Stimulated activated CD4-positive, alpha-beta T cell treated with anti-CD3 and anti-CD28 coated beads, Interleukin-15, amount 100 ng/mL, for 24 hours (primary cell): ENCODE measurements at places on chromosomes 4 and X.
A peak's percentile ranks its signal among the peaks of the same experiment; 100 is the strongest.

- no peak for DNase-seq
Observed at GRCh38 chrX:53685711-53686110, 808 bp downstream of the HUWE1 start.

- no peak for DNase-seq
Observed at GRCh38 chr4:8217871-8218270, 18.8 kb downstream of the SH3TC1 start.

DNA sequence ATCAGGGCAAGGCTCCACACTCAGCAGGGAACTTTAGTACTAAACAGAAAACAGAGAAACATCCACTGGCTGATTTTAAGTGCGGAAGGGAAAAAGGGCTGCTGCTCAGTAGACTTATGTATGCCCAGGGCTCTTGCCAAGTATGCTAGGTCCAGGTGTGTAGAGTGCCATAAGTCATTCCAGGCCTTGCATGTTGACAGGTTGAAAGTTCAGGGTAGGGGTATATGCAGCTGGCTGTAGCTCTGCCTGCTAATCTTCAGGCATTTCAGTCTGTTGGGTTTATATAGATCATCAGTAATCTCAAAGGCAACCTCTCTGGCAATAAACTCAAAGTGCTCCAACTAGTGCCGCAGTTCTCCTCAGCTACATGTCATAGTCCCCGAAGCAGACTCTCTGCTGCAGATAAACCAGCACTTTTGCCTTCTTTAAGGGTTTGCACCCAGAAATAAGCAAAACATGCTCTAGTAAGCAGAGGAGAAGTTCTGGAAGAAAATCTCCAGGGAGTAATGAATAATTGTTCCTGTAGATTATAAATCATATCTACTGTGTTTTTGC, 134.9 kb upstream of the GRIA3 start:
- no peak for DNase-seq

DNA sequence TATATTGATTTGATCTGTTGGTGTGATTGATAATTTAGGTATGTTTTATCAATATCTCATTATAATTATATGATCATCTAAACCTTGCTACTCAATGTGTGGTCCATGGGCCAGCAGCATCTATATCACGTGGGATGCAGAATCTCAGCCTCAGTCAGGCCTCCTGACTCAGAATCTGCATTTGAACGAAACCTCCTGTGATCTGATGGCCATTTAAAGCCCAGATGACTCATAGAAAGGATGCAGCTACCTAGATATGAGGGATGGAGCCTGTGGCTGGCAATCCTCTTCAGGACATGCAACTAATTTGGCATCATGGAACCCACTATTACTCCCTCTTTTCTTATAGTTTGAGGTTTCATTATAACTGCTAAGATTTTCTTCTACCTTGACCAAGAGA, 11.3 kb upstream of the CHRNA9 start:
- no peak for DNase-seq

- DNase-seq, result peak; percentile 25
Observed at GRCh38 chr4:3009422-3009821, 46.1 kb downstream of the GRK4 start.

DNA sequence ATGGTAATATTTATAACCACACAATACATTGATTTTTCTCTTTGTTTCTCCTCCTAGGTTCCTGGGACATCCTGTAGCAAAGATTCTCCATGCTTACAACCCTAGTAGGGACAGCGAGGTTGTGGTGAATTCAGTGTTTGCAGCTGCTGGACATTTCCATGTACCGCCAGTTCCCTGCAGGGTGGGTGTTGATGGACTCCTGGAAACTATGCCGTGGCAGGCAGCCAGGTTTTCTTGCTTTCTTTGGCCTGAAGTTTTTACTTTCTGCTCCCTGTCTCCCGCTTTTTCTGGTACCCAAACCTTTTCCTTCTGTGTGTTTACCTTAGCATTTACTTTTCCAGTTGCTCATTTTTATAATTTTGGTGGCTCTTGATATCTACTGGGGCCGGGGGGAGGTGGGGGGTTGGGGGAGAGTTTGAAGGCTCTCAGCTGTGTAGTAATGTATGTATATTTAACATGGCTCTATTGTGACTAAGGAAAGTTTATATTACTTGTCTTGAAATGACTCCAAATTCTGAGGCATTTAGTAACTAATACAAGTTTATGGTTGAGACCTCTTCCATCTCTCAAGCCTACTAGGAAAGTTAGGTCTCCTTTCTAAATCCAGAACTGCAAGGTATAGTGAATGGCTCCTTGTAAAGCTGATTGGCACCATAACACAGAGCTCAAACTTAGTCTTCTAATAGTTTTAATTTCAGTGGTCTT, 89.7 kb downstream of the TMEM131L start:
- no peak for DNase-seq

- DNase-seq, result no peak
Observed at GRCh38 chr4:84901740-84902281, 64.7 kb downstream of the WDFY3 start.

DNA sequence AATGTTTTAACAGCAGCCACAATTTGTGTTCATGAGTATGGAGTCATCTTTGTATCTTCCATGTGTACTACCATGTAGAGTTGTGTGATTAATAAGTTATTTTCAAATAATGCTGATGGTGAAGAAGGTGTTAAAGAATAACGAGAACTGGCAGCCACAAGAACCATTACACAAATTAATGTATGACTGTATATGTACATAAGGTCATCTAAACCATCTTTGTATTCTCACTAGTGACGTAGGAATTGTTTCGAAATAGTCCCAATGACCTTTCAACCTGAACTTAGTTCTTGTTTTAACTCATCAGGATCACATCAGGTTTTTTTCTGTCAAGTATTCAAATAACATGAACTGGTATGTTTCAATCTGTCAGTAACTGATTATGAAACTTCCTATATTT, 48.3 kb upstream of the NOCT start:
- DNase-seq, result no peak

- no peak for DNase-seq
Observed at GRCh38 chr4:90137555-90137954, 10.4 kb downstream of the CCSER1 start.

DNA sequence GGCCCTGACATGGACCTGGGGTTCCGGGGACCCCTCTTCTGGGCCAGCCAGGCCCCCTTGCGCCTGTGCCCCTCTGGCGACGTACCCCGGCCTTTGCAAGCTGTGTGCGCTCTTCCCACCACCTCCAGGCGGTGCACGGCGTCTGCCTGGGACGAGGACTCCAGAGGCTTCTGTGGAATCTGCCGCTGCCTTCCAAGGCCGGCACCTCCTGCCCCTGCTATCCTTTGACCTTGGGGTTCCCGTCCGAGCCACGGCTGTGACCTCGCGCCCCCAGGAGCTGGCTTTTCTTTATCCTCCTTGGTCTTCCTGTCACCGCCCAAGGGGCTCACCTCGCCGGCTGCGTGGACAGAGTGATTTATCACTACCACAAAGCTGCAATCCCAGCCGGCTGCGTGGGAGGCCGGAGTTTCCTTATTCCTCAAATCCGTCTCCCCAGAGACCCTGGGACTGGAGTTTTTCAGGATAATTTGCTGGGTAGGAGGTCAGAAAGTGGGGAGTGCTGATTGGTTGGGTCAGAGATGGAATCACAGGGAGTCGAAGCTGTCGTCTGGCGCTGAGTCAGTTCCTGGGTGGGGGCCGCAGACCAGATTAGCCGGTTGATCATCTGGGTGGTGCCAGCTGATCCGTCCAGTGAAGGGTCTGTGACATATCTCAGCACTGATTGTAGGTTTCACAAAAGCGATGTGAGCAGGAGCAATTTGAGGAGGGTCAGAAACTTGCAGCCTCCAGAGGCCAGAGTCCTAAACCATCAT, 19.8 kb upstream of the PLCXD1 start:
- no peak for DNase-seq

- DNase-seq, result no peak
Observed at GRCh38 chrX:108704839-108705238, 31.5 kb downstream of the IRS4 start.

DNA sequence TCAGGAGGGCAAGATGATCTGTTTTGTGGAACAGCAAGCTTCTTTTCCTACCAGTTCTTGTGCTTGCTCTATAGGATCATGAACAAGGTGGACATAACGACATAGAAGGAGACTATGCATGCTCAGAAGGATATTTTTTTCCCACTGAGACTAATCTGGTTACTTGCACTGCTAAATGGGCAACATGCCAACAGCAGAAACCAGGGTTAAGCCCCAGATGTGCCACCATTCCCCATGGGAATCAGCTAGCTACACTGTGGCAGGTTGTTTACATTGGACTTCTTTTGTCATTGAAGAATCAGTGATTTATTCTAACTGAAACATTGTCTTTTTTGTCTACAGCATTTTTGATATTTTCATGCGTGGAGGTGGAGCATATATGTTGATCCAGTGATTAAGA, 165.6 kb downstream of the C4orf33 start:
- DNase-seq, result no peak

DNA sequence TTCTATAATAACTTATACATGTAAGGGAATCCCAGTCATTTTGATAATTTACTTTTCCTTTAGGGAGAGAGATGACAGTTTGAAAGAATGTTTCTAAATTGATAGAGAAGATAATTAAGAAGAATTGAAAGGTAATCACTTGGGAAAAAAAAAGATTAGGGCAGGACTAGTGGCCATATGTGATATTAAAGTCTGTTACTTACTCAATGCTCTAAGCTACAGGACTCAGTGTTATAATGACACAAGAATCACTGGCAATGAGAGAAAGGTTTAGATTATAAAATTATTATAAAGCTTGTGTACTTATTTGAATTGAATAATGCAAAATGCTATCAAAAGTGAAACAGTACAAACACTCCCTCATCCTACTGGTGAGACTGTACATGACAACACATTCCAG, 265.3 kb downstream of the BANK1 start:
- no peak for DNase-seq

DNA sequence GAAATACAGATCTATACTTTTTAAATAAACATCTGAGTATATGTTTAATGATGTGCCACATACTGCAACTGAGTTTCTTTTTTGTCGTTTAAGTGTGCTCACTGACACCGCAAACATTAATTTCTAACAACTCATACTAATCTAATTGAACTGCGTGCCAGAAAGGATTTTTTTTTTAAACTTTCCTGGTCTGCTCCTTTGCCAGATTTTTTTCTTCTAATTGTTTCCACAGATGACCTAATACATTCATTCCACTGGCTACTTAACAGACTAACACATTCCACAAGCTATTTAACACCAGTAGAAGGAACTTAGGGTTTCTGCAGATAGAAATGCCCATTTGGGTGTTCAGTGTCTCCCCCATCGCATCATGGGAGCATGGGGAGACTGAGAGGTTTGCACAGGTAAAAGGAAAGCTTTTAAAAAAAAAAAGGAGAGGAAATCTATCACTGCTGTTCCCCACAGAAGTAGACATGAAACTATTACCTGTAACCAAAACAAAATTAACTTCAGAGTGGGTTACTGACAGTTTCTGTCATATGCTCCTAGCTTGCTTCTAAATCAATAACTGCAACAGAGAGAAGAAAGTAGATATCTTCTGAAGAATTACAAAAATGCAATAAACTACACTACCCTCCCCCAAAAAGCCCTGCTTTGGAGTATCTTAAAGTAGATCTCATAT, 31.6 kb downstream of the SH3KBP1 start:
- no peak for DNase-seq

- no peak for DNase-seq
Observed at GRCh38 chr4:170090352-170091052, 746 bp upstream of the AADAT start.

GRCh38 chr4:25524663-25525062, 131.0 kb upstream of the SLC34A2 start:
- no peak for DNase-seq

DNA sequence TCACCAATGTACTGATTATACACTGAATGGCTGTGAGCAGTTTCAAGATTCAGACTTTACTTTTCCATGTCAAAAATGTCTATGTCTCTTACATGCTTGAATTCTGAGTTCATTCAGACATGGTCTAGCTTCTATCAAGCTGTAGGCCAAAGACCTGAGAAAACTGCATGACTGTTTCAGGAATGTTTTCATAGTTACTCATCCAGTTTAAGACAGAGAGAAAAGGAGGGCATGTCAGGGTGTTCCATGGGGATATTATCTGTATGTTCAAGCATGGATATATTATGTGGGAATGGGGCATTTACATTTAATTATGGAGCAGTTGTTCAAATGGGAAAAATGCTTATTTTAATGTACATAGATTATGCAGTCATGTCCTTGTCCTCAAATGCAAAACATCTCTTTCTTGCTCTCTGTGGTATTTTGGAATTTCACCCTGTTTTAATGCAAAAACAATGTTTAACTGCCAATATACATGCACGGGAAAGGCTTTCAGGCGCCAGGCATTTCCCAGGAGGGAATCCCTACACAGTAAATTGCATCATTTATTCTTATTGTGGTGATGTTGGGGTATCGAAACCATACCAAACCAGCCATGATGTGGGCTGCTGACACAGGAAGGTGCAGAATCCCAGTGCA, 429.1 kb upstream of the INTU start:
- DNase-seq, result no peak

DNA sequence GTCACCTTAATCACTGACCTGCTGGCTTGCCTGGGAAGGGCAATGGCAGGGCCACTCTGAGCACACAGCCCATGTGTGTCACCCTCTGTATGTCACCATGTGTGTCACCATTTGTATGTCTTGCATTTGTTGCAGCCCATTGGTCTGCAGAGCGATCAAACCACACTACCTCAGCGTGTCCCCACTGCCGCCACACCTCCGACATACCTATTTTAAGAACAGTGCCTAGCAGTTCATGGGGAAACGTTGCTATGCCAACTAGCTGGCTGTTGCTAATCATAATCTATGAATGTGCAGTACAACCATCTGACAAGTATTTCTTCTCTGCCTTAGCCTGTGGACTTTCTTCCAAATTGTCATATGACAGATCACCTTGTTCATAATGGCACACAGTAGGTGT, 8.0 kb upstream of the CRMP1 start:
- DNase-seq, result no peak

- no peak for DNase-seq
Observed at GRCh38 chrX:147960722-147961121, 20.4 kb upstream of the FMR1NB start.

DNA sequence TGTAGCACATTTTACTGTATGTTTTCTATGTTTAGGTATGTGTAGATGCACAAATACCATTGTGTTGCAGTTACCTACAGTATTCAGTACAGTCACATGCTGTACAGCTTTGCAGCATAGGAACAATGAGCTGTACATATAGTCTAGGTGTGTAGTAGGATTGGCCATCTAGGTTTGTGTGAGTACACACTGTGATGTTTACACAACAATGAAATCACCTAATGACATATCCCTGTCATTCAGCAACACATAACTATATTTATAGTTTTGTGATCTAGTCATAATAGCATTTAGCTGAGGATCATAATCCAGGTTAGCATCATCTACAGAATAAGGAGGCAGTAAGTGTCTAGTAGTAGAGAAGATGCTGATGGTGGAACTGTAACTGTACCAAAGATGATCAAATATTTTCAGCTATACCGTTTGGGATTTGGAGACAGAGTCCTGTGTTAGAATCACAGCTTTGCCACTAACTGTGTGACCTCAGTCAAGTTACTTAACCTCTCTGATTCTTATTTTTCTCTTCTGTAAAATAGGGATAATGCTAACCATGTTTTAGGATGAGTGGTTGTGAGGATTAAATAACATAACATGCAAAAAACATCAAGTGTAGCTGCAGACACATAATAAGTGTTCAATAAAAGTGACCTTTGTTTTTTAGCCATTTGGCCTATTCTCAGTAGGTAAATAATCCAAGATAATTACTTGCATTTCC, 73.3 kb downstream of the LIMCH1 start:
- no peak for DNase-seq
